ENCODE measurements at places on chromosomes 5 and 9. TPM values are rescaled to one million over a fixed set of nuclear protein-coding genes. Genes with fewer than 3 reads are reported as not detected.

GRCh38 chr5:115179030-115179393, 9.3 kb upstream of the TRIM36 start:
- DNase-seq: no peak

- DNase-seq: peak; percentile 86
These were observed 51.2 kb upstream of the SEMA4D start for GRCh38 chr9:89549031-89549644.

DNA sequence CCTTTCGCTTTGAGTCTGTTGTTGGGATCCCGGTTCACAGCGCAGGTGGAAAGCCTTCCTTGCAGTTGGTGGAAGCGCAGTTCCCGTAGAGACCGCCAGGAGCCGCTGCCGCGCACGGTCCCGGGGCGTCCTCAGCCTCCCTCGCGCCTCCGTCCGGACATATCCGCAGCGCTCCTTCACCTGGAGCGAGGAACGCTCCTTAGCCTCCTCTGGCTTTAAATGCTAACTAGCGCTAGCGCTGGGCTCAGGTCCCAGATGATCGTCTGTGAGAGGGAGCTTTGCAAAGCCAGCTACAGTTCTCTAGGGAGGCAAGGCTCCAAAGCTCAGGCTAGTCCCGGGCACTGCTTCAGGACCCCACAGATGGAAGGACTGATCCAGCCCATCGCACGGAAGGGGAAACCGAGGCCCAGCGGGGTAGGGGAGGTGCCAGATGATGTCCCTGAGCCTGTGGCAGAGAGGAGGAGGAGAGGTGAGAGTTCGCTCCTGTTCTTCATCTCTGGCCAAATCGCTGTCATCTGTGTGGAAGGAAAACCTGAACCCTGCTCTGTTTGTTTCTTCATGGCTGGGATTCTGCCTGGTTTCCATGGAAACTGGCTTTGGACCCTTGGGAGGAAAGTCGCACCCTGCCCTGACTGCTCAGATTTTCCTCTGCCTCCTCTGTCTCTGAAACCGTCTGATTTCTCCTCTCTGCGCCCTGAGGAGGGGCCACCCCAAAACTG, 31.4 kb downstream of the COL15A1 start:
- peak; percentile 89 for DNase-seq

- no peak for DNase-seq
These were observed 511.7 kb downstream of the NR2F1-AS1 start for GRCh38 chr5:93069276-93069675.

- no peak for DNase-seq
These were observed 3.0 kb downstream of the BBLN start for GRCh38 chr9:128163027-128163515.

Gene VDAC1
- total RNA-seq: 167 TPM

DNA sequence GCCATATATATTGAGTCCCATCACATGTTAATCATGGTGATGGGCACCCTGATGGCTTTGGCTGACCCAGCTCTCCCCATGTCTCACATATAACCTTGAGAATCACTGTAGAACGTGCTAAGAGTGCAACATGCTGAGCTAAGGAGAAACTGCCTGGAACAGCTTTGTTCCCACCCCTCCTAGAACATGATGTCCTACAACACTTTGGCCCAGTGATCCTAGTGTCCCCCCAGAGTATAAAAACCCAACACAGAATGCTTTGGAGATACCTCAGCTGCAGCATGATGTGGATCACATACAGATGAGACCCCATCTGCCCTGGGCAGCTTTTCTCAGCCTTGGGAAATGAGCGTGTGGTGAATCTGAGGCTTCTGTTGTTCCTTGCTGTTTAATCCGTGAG, 343.5 kb downstream of the NFIB start:
- no peak for DNase-seq

DNA sequence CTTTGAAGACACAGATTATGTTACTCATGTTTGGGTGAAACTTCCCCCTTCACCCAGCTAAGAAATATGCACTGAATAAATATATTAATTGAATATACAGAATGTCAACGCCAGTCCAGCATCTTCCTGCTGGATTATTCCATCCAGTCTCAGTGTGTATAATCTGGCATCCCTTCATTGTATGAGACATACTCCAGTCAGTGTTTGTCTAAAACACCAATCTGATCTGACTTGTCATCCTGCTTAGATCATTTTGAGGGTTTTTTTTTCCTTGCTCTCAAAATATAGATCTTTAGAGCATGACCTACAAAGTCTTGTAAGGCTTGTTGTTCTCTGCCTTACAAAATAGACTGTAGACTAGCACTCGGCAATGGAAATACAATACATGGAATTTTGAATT, 195.1 kb downstream of the SMARCA2 start:
- no peak for DNase-seq

GRCh38 chr9:104779946-104780535, 16.1 kb downstream of the NIPSNAP3B start:
- DNase-seq: no peak

DNA sequence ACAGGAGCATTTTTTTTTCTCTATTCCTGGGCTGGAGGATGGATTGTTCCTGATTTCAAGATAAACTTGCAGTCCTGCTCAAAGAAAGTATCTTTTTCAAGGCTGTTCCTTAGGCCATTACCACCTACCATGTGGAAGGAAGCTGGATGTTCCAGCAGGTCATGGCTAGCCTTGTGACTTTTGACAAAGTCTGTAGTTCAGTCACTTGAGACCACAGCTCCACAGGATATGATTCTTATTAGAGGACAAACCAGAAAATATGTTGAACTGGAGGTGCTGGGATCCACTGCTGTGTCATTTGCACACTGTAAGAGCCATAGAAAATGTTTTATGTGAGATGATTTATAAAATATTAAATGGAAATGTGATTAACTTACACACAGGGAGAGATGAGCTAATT, 184.2 kb upstream of the ACO1 start:
- no peak for DNase-seq

- no peak for DNase-seq
These were observed 216.2 kb downstream of the TRIO start for GRCh38 chr5:14359069-14360043.

Gene ATP6V1G1
- total RNA-seq: 136 TPM

GRCh38 chr9:122340161-122340560, 30.7 kb upstream of the PTGS1 start:
- no peak for DNase-seq

DNA sequence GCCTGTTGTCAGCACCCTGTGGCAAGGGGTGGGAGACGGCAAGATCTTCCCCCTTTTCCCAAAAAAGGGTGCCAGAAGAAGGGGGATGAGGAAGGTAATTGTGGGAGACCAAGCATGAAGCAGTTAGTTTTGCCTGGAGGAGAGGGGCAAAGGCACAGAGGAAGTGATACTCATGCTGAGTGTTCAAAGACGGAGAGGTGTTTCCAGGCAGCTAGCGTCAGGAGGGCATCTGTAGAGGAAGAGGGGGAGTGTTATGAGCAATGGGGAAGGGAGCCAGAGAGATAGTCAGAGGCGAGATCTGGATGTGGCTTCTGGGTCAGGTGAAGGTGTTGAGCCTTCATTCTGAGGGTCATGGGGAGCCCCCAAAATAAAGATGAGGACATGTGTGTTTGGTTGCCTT, 26.9 kb upstream of the ADAM19 start:
- no peak for DNase-seq

DNA sequence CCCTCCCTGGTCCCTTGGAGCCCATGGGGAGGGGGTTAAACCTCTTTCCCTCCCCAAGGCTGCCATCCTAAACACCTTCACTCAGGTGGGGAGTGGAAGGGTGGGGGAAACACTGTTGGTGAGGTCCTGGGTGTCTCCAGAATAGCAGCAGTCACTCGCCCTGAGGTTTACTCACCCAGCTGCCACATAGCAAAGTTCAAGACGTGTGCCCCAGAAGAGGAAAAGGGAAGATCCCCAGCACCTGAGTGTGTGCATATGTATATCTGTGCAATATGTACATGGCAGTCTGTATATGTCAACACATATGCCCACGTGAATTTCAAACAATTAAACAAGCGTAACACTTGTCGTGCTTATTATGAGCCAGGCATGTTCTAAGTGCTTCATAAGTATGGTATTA, 31.3 kb upstream of the SMU1 start:
- DNase-seq: peak; percentile 26

GRCh38 chr9:22141908-22142307, 132.8 kb upstream of the CDKN2B start:
- DNase-seq: no peak

Gene CANX
- 584 TPM for total RNA-seq

Gene ZNF883
- 1.7 TPM for total RNA-seq

Gene RLN2
- total RNA-seq: 0.55 TPM

- DNase-seq: no peak
These were observed 122.9 kb upstream of the NFIL3 start for GRCh38 chr9:91546574-91546973.

Data from ureter (tissue), 1 donor.